ENCODE measurements at places on chromosomes 1 and 21.

GRCh38 chr1:102336602-102337001 is 339.9 kb upstream of the OLFM3 start:
- no peak for DNase-seq

DNA sequence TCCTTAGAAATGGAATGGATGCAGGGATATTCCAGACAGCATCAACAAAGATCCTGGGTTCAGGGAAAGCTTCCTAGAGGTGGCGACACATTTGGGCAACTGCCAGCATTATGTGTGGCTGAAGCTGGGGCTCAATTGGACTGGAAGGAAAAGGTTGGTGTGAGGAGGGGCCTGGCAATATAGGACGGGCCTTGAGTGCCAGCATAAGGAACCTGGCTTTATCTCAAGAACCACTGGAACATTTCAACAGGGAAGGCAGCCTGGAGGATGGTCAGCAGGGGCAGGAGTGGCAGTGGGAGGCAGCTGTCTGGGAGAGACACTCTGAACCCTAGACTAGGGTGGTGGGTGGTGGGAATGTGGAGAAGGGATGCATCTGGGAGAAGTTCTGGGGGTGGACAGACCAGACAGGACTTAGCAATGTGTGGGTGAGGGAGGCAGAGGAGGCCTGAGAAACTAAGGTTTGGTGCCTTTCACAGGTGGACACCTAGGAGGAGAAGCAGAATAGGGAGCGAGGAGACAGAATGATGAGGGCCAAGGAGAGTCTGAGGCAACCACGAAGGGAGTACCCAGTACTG is 3.5 kb downstream of the SH3BGRL3 start:
- no peak for DNase-seq

- no peak for DNase-seq
These were observed 17.5 kb downstream of the CCT3 start for GRCh38 chr1:156320560-156320959.

DNA sequence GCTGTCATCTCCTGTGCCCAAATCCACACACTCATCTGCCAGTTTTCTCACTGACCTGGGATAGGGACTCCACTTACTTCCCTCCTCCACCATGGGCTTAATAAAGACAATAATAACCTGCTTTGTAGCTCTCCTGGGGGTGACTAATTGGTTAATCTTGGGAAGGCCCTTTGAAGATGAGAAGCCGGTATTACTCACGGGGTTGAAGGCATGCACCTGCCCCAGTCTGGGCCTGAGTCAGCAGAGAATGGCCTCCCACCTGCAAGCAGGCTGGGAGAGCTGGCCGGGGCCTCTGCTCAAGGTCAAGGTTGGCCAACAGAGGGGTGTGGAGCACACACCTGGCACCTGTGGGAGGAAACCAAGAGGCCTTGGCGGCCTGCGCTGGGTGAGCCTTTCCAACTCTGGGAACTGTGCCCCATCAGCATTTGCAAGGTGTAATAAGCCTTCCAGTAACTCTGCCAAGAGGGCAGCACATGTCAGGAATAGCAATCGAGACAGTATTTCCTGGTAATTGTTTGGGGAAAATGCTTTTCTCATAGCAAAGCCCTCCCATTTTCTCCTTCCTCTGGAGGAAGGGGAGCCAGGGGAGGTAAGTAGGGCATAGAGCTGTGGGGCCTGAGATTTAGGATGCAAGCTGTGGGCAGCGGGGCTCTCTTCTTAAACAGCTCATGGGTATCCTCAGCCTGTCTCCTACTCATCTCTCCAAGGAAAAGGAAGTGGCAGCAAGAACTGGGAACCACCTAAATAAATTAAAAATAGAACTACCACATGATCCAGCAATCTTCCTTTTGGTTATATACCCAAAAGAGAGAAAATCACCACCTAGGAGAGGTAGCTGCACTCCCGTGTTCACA is 49.0 kb downstream of the TOMM20 start:
- DNase-seq, result no peak

DNA sequence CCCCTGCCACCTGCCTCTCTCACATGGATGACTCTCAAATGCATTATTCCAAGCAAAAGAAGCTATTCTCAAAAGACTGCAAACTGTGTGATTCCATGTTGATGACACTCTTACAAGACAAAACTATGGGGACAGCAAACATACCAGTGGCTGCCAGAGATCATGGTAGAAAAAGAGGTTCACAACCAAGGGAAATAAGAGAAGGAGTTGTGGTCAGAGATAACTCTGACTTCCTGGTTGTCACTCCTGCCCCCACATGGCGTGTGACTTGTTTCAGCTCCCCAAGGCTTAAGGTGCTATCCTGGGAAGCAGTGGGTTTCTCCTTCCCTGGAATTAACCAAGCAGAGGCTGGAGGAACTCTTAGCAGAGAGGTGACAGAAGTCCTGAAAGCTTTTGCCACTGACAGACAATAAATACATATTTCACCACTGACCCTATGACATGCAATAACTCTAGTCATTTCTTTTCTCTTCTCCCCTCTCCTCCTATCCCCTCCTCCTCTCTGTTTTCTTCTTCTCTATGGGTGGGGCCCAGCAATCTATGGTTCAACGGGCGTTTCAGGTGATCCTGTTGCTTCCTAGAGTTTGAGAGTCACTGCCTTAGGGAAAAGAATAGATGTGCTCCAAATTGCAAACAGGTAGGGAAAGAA is 185.1 kb downstream of the FCRL5 start:
- no peak for DNase-seq

GRCh38 chr1:100304921-100305320 is 38.9 kb downstream of the RTCA start:
- no peak for DNase-seq

- no peak for DNase-seq
These were observed 212.6 kb upstream of the VAMP3 start for GRCh38 chr1:7558481-7558880.

- DNase-seq, result no peak
These were observed 448 bp downstream of the GATAD2B start for GRCh38 chr1:153922076-153922971.

GRCh38 chr1:87120779-87121178 is 206.3 kb downstream of the HS2ST1 start:
- no peak for DNase-seq

DNA sequence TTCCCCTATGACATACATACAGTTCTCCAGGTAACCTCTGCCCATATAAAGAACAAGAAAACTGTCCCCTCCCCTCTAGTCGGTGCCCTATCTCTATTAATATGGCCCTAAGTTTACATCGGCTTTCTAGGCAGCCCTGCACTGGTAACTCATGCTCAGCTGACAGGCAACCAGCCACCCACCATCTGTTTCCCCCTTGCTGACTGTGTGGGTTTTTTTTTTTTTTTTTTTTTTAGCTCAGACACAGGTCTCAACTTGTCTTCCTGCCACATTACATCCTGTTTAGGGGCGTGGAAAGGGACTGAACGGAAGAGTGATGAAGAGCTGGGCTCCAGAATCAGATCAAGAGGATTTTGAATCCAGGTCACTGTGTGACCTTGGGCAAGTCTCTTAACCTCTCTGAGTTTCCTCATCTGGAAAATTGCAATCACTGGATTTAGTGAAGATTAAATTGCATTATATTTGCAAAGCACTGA is 14.0 kb downstream of the LAPTM5 start:
- DNase-seq, result no peak

DNA sequence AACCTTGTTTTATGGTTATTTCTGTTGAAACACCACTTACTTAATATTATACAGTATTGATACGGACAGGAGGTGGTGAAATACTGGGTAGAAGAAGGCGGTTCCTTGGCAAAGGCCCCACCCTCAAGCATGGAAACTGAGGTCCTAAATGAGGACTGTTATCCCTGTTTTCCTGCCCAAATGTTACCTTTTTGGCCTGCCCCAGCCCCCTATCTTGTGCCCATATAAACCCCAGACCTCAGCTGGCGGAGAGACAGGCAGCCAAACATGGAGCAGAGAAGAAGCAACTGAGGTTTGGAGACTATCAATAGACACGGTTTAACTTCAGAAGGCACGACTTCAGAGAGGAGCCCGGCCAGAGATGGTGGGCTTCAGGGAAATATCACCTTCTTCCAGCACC is 640.1 kb downstream of the PTPRU start:
- DNase-seq, result no peak

GRCh38 chr1:64061430-64062104 is 141.9 kb upstream of the UBE2U start:
- no peak for DNase-seq

DNA sequence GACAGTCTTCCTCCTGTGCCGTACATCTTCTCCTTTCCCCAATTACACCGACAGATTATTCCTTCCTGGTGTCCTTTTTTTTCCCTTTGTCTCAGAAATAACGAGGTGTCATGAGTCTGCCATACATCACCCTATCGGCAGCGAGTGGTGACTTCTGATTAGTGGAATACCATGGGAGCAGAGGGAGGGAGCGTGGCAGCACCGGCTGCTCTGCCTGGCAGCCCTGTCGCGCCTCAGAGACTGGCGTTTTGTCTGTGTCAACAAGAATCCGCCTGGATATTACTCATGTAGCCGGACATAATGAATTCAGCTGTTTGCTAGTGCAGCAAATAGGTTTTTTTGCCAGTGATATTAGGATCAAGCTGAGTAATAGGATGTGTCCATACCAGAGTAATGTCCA is 51.8 kb downstream of the UTP25 start:
- no peak for DNase-seq

DNA sequence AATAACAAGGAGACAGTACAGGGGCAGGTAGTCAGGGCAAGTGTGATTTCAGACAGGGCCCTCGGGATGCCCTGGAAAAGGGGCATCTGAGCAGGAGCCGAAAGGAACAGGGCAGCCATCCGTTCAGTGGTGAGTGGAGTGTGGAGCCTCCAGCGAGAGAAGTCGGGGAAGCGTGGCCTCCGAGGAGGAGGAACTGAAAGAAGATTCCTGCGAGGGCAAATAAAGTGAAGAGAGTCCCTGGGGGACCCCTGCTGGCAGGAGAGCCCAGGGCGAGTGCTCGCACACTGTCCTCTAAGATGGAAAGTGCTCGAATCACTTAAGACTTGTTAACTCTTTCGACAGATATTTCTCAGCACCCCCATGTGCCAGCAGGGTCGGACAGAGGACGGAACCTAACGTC is 3.5 kb upstream of the UTS2 start:
- no peak for DNase-seq

GRCh38 chr1:89260566-89261255 is 11.9 kb downstream of the GBP5 start:
- no peak for DNase-seq

DNA sequence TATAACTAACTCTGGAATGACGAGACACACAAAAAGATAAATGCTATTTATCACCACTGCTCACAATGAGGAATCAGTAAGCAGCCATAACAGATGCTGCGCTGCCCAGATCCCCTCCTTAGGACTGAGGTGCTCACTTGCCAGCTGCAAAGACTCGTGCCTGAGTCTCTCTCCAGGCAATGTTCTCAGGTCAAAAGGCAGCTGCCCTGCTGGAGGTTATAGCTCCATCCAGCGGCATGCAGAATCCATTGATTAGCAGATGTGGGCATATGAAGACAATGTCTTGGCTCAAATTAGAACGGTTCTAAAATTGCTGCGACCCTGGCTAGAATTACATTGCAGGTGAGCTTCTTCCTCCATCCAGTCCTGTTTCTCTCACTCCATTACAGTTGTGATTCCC is 328.2 kb upstream of the CHRM3 start:
- no peak for DNase-seq

DNA sequence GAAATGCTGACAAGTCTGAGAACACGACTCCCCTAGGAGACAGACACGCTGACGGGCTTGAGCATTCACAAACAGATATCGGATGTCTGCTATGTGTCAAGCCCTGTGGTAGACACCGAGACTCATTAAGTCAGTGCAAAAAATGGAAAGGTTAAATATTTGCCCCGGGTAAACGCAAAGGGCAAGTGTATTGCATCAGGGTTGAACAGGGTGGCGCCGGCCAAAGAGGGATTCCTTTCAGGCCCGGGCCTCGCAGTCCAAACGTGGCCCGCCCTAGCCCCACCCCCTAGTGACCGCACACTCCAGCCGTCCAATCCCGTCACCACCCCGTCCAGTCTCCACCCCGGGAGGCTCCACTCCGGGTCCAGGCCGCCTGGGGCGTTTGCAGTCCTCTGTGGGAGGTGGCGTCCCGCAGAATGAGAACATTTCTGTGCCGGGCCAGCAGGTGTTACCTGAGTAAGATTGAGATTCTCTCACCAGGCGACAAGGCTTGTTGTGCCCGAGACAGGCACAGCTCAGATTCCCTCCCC is 16.3 kb upstream of the TMEM9 start:
- peak; percentile 90 for DNase-seq

GRCh38 chr1:55650444-55650843 is 435.3 kb upstream of the USP24 start:
- no peak for DNase-seq

DNA sequence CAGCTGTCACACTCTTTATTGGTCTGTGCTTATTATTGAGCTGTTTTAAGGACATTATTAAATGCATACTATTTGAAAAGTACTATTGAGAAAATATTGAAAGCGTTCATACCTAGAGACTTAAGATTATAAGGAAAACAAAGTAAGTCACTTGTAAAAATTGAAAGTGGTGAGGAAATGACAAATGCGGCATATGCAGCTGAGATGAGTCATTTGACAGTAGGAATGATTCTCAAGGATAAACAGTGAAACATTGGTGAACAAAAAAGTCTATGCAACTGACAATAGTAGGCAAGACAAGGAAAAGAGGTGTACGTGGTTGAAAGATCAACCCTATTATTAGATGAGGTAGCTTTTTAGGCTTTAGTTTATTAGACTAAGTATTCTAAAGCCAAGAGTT is 82.6 kb upstream of the MAP10 start:
- DNase-seq, result no peak

DNA sequence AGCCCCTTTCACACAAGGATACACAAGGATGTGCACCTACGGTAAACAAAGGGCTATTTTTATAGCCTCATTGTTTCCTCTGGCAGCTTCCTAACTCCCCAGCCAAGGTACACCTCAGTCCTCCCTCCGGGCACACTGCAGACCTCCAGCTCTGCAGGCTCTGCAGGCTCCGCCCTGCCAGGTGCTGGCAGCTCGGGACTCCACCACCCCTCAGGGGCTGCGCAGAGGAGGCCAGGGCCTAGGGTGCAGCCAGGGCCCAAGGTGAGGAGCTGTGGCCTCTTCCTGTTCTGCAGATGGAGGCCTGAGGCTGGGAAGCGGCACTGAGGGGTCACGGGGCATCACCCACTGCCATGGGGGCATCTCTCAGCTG is 19.8 kb upstream of the CLSTN1 start:
- no peak for DNase-seq

GRCh38 chr1:186054003-186054402 is 319.8 kb downstream of the HMCN1 start:
- no peak for DNase-seq

DNA sequence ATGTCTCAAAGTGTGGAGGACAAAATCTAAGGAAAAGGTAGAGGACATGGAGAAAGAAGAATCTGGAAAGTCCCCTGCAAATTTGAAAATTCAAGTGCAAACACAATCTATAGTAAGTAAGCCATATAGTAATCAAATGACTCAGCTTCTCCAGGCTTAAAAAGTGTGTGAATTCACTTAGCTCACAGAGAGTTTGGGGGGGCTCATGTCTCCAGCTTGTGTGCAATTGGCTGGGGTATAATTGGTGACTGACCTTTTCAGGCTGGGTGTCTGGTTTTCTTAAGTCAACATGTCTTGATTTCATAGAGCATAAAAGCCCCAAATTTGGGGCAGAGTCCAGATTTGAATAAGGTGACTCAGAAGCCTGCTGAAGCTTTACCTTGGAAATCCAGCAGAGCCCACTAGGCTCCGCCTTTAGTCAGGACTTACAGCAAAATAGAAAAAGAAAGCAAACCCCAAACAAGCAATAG is 8.6 kb downstream of the CLDN14 start:
- DNase-seq, result no peak

GRCh38 chr1:212234431-212235395 is 50.5 kb upstream of the PPP2R5A start:
- no peak for DNase-seq

Measured in activated CD8-positive, alpha-beta memory T cell treated with anti-CD3 and anti-CD28 coated beads for 24 hours (primary cell).